Left cardiac atrium (tissue), 4 donors: ENCODE measurements at places on chromosomes 12 and 14. TPM values are rescaled to one million over a fixed set of nuclear protein-coding genes. Genes with fewer than 3 reads are reported as not detected.

Gene KLRD1
- total RNA-seq, result 2.4 TPM

Gene NGDN
- total RNA-seq, result 23.6 TPM

Gene ENDOU
- total RNA-seq, result 0.68 TPM

Gene DIO3
- total RNA-seq, result 0.37 TPM

Gene ATL1
- 1.7 TPM for total RNA-seq

Gene KDM5A
- total RNA-seq, result 36.5 TPM

Gene APOF
- total RNA-seq, result not detected

Gene PUS7L
- 9.1 TPM for total RNA-seq

Gene CACNA1C
- 99.2 TPM for total RNA-seq

Gene MYO1A
- 0.09 TPM for total RNA-seq

Gene TSHR
- total RNA-seq, result not detected

Gene MGST1
- total RNA-seq, result 214 TPM
